ENCODE measurements at places on chromosomes 4 and X.
A peak's percentile ranks its signal among the peaks of the same experiment; 100 is the strongest.

DNA sequence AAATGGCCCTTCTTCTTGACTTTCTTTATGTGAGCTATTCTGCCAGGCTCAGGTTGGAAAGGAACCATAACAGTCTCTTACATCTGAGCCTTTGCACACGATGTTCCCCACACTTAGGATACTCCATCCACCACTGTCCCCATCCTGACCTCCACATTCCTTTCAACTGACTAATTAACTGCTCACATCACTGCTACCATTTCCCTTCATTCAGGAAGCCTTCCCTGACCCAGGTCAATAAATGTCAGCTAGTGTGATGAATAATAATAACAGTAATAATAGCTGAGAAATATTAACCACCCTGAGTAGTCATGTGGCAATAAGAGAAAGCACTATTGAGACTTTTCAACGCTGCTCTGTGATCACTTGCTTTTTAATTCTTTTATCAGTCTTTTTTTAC lies 291.7 kb downstream of the KCNIP4 start:
- no peak for DNase-seq

- DNase-seq, result no peak
Measured at GRCh38 chr4:27635936-27636913, 775.6 kb downstream of the STIM2 start.

DNA sequence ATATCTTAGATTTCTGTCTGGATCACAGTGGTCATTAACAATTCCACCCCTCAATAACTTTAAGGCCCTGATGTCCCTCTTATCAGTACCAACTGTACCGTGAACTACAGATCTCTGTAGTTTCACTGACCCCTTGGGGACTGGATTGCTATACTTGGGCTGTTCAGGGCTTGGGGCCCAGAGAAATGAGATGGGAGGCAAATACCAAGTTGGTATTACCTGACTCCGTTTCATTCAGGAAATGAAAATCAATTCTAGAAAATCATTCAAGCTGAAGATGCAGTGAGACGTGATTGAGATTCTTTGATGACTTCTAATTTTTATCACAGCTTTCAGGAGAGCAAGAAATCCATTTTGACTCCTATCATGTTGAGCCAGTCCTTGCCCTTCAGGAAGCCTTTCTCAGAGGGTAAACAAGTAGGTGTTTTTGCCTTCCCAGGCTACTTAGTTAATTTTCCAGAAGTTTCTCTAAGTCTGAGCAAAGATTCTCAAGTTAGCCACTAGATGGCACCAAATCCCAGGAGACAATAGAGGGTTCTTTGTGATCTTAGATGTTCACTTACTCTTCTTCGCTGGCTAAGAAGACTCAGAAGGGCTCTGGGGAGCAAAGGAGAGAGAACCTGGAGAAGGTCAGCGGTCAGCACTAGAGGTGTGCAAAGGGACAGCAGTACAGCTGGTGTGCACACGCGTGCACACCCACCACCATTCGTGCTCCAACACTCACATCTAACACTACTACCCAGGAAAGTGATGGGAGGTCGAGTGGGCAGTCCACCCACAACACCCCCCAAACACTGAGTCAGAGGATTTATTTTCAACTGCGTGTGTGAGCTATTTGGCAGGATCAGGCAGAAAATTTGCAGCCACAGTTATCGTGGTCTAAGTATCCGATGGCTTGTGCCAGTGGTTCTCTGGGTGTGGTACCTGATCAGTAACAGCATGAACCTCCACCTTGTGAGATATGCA lies 7.4 kb downstream of the HNRNPH2 start:
- DNase-seq, result no peak

DNA sequence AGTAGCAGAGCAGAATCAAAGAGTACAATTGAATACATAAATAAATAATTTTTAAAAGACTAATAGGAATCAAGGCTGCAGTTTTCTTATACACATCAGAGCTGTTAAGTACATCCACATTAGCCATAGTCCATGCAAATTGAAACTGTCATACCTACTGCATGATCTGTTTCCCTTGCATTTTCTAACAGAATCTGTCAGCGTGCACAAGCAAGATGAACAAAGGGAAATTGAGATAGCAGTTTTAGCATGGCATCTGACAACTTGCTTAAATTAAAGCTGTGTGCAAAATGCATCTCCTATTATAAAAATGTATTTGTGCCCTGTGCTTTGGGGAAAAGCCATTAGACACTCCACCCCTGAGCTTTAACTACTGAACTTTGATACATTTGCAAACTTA lies 703.5 kb upstream of the GRID2 start:
- DNase-seq, result no peak

DNA sequence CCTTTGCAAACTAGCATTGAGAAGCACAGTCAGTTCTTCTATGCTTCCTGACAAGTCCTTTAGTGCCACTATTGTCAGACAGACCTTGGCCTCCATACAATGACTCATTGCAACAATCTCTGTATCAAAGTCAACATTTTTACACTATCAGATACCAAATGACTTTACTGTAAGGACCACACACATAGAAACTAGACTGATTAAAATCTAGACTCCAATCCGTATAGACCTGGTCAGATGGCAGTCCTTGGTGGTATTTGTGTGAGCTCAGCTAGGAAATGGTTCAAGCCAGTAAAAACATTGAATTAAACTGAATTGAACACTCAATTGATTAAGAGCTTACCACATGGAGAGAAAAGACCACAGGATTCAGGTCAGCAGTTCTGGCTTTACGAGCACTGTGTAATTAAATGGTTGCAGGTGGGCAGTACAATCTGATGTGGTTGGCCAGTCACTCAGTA lies 549.8 kb upstream of the LCORL start:
- no peak for DNase-seq

DNA sequence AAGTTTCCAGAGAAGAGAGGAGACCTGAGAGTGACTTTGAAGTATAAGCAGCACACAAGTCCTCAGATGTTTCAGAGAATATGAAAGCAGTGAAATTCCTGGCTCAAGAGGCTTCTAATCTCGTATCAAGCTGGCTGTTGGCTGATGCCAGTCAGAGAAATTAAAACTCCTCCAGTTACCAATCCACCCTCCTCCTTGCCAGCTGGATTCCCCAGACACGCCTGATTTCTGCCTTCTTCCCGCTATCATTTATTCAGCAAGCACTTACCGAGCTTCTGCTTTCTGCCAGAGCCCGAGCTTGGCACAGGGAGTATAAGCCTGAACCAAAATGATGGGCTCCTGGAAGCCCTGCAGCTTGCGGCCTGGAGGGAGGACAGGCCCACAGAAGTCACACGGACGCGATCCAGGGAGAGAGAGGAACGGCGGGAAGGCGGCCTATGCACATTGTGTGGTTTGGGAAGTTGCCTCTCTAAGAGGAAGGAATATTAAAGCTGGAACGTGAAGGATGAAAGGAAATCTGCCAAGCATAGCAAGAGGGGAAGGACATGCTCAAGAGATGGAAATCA lies 102.4 kb upstream of the TBL1X start:
- DNase-seq, result no peak

DNA sequence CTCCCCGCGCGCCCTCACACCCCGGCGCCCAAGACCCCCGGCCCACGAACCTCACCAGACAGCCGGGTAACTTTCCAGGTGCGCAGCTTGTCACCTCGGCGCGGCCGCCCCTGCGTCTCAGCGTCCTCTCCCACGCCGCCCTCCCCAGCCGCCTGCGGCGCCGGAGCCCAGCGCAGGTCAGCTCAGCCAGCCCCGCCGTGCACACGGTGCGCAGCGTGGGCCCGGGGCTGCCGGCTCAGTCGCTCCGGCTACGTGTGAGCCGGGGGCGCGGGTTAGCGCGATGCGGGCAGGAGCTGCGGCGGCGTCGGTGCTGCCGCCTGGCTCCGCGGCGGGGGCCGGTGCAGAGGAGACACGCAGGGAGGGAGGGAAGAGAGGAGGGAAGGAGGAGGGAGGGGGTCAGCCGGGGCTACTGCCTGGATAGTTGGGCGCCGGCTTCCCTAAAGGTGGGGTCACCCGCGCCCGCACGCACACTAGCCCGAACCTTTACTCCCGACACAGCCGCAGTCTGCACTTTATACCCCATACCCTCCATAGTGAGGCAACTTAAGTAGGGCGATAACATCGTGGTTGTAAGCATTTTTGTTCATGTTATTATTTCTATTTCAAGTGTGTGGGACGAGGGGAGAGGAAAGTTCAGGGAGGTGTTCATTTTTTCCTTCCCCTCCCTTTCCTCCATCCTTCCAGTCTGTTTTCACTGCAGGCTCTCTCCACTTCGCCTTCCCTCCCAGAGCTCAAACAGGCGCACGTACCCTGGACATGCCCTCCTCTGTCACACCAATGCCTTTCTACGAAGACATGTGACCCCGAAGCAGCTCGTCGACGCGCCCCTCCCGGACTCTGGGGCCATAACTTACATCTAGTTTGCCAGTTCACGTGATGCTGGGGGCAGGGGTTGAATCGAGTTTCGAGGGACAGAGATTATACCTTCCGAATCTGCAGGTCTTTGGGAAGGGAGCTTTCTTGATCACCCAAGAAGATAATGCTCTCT lies at the start of gene PRKG2:
TSS of gene PRKG2 (minus strand) at position 342 of the 988 bp plus-strand sequence. CDS start 10,175 bp downstream, outside the sequence.
- DNase-seq, result peak; percentile 51

GRCh38 chr4:40479378-40479777 lies 144.2 kb downstream of the CHRNA9 start:
- DNase-seq, result no peak

- DNase-seq, result no peak
Measured at GRCh38 chr4:93002240-93002639, 698.5 kb downstream of the GRID2 start.

- DNase-seq, result no peak
Measured at GRCh38 chr4:158255727-158256324, 45.5 kb downstream of the TMEM144 start.

GRCh38 chr4:55169352-55169961 lies 44.1 kb upstream of the KDR start:
- DNase-seq, result no peak

DNA sequence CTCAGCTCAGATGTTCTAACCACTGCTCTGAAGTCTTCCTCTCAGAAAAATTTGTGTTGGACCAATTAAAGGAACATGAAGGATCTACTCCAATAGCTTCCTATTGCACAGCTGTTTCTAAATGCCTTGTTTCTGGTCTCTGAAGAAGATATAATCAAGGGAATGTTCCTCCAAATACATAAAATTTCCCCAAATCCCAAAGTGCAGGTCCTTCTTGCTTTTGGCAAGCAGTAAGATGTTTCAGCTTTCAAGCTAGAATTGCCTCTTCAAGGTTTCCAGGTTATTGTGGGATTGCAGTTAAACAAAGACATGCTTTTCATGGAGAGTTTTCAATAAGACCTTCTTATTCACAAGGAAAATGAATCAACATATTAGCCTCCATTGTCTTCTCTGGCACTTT lies 574.5 kb upstream of the SLIT2 start:
- no peak for DNase-seq

Data from mucosa of descending colon (tissue), 3 donors.